ENCODE measurements at places on chromosomes 7 and 10.

- DNase-seq = no peak
These were observed 353.1 kb upstream of the LRRTM3 start for GRCh38 chr10:66572700-66573099.

GRCh38 chr7:143363016-143363937 lies 764 bp upstream of the FAM131B start:
- no peak for DNase-seq

DNA sequence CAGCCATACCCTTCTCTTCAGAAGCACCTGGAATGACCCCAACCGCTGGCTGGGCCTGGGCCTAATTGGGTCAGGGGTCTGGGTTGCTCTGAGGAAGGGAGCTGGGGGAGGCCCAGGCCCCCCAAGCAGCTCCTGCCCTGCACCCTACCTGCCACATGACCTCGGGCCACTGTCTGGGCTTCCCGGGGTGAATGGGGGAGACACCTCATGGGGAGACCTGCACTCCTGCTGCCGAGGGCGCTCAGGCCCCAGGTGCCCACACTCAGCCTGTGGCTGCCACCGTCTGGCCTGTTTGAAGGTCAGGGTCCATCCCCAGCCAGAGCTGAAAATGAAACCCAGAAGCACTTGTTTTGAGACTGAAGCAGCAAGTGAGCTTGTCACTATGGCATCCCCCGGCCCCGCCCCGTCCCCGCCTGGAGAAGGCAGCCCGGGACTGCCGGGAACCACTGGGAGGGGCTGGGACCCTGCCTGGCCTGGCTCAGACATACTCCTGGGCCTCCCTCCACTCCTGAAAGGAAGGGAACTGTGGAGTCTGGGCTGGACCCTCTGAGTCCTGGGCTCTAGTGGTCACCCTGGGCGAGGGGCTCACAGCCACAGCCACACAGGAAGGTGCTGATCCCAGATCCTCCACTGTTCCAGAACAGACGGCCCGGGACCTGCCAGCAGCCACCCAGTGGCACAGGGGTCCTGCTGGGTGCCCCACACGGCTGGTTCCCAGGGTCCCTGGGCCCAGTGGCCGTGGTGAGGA lies 7.4 kb upstream of the MICALL2 start:
- DNase-seq = no peak

DNA sequence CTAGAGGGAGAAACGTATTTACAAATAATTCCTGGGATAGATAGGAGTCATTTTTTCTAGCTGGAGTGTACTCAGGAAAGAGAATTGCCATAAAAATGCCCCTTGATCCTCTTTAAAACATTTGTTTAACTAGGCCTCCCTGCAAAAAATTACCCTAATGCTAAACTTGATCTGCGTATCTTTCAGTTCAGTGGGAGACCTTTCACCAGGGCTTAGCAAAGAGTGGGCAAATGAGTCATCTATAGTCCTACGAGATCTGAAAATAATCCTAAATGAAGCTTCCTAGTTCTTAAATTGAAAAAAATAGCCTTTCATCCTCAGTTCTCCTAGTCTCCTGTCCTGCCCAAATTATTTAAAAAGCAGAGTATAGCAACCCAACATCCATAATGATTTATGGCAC lies 198.6 kb upstream of the FRMD4A start:
- DNase-seq = no peak

DNA sequence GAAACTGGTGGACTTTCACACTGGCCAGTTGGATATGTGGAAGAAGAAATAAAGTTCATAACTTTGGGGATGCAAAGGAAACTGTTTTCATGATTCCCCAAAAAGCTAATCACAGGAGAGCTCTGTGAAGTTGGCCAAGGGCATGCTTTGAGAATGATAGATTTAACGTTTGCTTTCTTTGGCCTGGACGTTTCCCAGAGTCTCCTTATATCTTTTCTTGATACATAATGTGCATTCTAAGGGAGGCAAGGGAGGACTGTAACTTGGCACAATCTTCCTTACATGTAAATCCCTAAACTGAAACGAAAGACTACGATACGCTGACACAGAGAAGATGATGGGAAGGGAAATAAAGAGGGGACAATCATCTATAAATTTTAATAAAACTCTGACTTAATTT lies 176.5 kb upstream of the INHBA start:
- no peak for DNase-seq

GRCh38 chr10:95836610-95837355 lies 71.0 kb upstream of the CC2D2B start:
- DNase-seq = no peak

GRCh38 chr10:118408181-118408580 lies 66.1 kb upstream of the FAM204A start:
- DNase-seq = no peak

DNA sequence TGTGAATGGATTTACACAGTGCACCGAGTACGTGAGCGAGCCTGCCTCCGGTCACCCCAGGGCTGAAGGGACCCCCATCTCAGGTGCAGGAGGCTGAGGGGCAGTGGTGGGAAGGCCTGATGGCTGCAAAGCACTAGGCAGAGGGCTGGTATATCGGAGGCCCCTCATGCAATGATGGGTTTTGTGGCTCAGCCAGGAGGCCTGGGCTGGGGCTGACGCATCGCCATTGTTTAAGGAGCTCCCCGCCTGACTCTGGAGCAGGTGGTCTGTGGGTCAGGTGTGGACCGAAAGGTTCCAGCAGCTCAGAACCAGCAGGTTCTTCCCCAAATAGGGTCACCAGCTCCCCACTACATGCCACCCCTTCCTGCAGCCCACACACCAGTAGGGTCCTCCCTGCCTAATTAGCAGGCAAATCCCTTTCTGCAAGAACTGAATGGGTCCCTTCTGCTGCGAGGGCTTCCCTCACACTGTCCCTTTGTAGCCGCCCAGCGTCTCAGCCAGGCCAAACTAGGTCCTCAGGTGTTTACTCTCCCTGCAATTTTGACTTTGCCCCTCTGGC lies 33.0 kb downstream of the OAT start:
- no peak for DNase-seq

DNA sequence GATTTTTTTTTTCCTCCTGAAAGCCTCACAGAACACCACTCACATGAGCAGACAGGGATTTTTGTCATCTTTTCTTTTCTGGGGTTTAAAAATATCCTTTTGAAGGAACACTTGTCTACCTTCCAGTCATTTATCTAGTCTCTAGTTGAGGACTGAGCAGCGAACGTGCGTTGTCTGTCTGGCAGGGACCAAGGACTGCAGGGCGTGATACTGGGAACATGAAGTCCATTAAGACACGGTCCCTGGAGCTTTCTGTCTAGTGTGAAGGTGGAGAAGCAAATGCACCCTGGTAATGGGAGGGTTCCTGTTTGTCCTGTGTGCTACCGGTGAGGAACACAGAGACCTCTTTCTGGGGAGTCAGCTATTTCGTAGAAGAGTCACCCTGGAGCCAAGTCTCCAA lies 207.4 kb downstream of the TMEM178B start:
- no peak for DNase-seq

GRCh38 chr10:34139559-34139958 lies 675.5 kb downstream of the PARD3 start:
- no peak for DNase-seq

DNA sequence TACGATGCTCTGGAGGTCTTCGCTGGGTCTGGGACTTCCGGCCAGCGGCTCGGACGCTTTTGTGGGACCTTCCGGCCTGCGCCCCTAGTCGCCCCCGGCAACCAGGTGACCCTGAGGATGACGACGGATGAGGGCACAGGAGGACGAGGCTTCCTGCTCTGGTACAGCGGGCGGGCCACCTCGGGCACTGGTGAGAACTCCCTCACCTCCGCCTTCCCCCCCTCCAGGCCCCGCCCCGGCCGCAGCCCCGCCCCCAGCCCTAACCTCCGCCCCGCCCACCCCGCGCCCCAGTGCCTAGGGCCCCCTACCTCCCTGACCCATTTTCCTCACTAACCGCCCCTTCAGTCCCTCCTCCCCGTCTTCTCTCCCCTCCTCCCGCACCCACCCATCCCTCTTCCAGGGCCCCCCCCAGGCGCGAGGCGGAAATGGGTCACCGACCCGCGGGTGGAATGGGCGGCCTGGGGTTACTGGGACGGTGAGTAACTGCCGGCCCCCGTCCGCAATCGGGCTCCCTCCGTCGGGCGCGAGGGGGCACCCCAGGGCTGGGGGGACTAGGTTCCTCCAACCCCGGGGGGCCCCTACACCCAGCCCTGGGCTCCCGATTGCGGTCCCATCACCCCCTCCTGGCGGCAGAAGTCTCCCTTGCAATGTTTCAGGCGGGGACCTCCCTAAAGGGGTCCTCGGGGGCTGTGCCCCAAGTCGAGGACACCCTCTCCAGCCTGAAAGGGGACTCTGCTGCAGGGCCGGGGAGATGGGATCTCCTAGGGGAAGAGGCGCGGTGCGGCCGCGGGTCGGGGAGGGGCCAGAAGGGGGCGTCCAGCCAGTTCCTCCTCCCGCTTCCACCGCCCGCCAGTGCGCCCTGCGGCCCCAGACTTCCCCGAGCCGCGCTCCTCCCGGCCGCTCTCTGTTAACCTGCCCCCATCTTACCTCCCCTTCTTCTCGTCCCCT lies 2.1 kb downstream of the PCOLCE start:
- DNase-seq = peak; percentile 25

GRCh38 chr10:7610026-7610425 lies 56.7 kb downstream of the ITIH5 start:
- no peak for DNase-seq

DNA sequence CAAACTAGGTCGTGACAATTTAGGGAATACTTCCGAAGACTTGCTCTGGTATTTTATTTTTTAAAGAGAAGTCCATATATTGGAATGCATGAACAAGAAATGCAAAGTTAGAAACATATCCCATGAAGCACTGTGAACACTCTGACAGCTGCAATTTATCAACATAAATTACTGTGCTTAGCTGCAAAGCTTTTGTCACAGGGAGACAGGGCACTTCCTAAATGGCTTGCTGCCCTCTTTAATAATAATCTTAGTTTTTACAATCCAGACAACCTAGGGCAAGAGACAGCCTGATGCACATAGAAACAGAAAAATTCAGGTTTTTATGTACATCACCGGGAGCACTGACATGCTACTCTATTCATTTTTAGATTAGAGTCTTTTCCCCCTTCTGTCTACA lies 78.3 kb upstream of the NOBOX start:
- DNase-seq = no peak

DNA sequence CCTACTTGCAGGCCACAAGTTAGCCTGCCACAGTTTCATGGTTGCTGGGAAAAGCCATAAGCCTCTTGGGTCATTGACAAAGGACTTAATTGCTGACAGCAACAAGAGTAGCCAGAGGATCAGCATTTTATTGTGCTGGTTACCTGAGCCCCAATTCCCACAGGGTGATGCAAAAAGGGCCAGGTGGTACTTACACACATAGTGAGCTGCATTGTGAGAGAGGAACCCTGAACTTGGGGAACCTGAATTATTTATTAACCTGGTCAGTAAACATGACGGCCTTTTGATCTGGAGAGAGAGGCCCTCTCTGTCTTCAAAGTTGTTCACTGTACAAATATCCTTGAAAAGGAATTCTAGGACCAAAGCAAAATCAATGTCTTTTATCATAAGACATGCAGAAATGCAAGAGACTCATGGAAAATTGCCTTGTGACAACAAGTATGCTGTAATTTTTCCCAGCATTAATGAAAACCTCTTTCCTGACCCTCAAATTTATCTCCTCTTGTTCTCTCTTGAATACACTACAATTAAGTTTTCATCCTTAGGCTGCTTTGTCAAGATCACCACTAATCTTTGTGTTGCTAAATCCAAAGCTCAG lies 102.9 kb upstream of the PHYHIPL start:
- no peak for DNase-seq

GRCh38 chr7:778968-779451 lies 51.9 kb upstream of the PRKAR1B start:
- DNase-seq = no peak

DNA sequence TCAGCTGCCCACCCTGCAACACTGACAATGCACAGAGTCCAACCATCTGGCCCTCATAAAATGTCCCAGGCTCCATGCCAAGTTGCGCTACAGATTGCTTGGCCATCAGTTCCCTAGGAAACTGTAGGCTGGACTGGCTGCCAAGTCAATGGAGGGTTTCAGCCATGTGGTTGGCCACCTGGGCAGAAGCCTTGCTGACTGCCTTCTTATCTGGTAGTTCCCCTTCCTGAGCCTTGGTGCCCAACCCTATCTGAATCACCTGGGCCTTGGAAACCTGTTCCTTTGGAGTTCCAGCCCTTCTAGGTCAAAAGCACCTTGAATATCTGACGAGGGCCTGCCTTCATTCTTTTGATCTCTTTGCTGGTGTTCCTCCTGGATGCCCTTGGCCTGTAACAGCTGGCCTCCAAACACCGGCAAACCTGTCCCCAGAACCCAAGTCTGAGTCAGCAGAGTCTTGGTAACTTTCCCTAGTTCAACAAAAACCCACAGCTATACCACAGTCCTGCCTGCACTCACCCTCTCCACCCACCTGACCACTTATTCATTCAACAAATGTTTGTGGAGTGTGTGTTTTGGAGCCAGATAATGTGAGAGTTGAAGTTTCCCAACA lies 37.4 kb upstream of the KDM7A start:
- DNase-seq = no peak

- no peak for DNase-seq
These were observed at the start of gene SLC13A4 for GRCh38 chr7:135728136-135728669. Gene SLC13A4 (minus strand): TSS chr7:135728186. CDS start chr7:135727496, 690 bp downstream.

GRCh38 chr7:70134029-70134770 lies 535.9 kb downstream of the AUTS2 start:
- no peak for DNase-seq

Measured in NCI-H187 (cell line).